Esophagus mucosa (tissue), 1 donor: ENCODE measurements at places on chromosomes 4 and X. TPM values are rescaled to one million over a fixed set of nuclear protein-coding genes. Genes with fewer than 3 reads are reported as not detected.
A peak's percentile ranks its signal among the peaks of the same experiment; 100 is the strongest.

GRCh38 chr4:26039639-26040359 is 125.8 kb downstream of the SMIM20 start:
- ATAC-seq = no peak

GRCh38 chrX:10395179-10395578 is 225.2 kb downstream of the MID1 start:
- ATAC-seq = no peak

DNA sequence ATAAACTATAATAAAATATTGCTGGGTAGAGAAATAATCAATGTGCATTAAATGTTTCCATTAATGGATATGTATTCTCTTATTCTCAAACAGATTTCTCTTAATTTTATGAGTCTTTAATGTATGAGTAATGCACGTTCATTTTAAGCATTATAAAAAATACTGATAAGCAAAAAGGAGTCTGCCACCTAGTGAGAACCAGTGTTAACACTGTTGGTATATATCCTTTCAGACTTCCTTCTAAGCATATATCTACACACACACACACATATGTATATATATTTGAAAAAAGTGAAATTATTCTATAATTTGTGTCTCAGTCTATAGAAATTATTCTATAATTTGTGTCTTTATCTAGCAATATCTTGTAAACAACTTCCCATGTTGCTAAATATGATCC is 49.9 kb upstream of the MTMR1 start:
- ATAC-seq = no peak

DNA sequence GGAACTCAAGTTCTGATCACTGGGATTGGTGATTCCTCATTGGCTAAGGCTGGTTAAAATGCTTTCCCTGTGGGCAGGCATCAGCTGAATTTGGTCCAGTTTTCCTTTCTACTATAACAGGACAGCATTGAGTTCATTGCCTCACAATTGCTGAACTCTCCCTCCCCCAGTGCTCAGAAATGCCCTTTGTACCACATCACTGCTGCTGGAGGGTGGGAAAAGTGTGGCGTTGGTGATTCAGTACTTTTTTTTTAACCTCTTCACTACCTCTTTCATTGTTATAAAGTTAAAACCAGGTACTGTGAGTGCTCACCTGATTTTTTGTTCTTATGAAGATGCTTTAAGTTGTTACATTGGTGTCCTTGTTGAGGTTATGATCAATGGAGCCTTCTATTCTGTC is 69.3 kb upstream of the IL2 start:
- no peak for ATAC-seq

DNA sequence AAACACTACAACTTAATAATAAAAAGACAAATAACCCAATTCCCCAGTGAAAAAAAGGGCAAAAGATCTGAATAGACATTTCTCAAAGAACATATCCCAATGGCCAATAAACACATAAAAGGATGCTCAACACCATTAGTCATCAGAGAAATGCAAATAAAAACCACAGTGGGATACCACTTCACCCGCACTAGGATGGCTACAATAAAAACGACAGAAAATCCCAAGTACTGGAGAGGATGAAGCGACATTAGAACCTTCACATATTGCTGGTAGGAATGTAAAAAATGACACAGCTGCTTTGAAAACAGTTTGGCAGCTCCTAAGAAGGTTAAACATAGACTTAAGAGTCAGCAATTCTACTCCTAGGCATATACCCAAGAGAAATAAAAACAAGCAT is 140.6 kb upstream of the ARX start:
- no peak for ATAC-seq

DNA sequence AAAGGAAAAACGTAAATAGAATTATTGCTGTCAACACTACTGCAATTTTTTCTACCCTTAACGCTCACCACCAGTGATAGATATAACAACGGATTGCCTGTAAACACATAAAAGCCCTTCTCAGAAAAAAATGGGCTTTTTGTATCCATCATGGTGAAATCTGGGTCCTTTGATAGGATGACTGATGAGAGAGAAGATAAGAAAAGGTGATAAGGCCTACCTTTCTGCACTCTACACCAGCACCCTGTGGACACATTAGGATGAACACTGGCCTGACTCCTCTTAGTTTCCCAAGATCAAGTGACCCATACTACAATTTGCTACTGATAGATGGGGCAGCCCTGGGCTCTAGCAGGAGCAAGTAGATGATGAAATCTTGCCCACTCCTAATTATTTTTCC is 112.3 kb upstream of the RAP2C start:
- no peak for ATAC-seq

DNA sequence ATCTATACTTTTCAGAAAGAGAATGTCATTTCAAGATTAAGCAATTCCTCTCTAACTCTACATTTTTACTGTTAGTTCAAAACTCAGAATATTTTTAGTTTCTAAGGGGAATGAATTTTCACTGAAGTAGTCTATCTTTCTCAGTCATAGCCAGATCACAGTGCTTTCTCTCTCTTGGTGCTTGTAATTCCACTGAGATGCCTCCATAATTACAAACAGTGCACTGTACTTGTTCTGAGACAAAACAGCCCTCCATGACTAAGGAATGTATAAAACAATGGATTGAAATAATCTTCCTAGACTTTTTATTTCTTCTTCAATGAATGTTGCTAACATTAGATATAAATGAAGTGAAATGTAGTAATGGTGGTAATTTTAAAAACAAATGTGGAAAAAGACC is 603.2 kb upstream of the FAM241A start:
- no peak for ATAC-seq

- peak; percentile 19 for ATAC-seq
These were observed 75.2 kb upstream of the PRKX start for GRCh38 chrX:3788494-3789233.

DNA sequence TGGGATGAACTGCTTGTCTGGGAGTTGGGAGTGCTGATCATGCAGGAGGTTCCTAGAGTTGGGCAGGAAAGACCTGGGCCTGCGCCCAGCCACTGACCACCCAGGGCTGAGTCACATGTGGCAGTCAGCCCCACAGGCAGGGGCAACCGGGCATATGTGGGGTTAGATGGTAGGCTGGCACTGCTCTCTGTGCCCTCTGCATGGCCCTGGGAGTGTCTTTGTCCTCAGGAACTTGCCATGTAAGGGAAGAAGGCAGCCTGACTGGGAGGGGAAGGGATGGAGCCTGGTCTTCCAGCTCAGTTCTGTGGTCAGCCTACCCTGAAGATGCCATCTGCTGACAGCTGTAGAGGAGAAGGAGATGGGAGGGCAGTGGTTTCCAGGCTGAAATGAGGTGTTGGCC is 70.2 kb upstream of the EFNB1 start:
- no peak for ATAC-seq

- ATAC-seq = no peak
These were observed 157.8 kb downstream of the ANTXR2 start for GRCh38 chr4:79915246-79915645.

GRCh38 chr4:105014234-105014633 is 132.4 kb upstream of the TET2 start:
- ATAC-seq = no peak

- no peak for ATAC-seq
These were observed 26.5 kb downstream of the RASSF6 start for GRCh38 chr4:73593631-73594241.

GRCh38 chr4:98663226-98664006 is 5.0 kb upstream of the TSPAN5 start:
- no peak for ATAC-seq

GRCh38 chr4:15400981-15401671 is 26.7 kb upstream of the C1QTNF7 start:
- ATAC-seq = peak; percentile 89

DNA sequence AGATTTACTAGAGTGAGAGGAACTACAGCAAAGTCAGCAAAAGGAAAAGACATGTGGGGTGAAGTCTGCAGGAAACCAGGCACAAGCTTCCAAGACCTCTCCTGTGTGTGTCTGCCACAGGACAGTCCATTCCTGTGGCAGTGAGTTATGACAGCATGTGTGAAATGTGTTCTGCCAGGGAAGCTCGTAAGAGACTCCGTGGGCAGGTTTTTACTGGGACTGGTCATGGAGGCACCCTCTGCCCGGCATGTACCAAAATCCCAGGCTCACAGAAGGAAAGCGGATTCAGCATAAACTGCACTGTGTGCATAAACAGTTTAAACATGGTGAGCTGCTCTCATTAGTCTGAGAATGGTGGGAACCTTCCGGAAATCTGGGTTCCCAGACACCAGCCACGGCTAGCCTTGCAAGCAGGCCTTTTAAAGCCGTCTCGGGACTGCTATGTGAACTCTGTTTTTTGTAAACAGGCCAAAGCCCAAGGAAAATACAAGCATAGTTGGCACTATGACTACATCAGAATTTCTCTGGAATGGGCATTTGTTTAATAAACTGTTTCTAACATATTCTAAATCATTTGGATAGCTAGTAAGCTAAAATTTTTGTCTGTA is 288.5 kb downstream of the TENM3 start:
- ATAC-seq = no peak

DNA sequence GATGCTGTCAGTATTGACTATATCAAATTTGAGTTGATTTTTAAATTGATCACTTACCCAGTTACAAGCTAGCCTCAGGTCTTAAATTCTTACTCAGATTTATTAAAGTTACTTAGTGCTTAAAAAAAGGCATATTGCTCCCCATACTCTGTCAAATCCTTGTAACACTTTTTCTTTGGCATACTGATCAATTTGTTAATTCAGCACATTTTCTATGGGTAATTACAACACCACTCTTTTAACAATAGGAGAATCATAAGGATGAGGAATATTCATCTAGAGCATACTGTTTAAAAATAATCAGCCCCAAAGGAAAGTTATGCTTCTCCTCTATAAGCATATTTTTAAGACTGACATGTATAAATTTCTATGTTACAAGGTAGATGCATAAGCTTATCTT is 482.5 kb downstream of the PABPC4L start:
- ATAC-seq = no peak

- no peak for ATAC-seq
These were observed 17.1 kb downstream of the GPR34 start for GRCh38 chrX:41705680-41706374.

GRCh38 chr4:155819066-155819465 is 47.0 kb downstream of the ASIC5 start:
- ATAC-seq = peak; percentile 67

DNA sequence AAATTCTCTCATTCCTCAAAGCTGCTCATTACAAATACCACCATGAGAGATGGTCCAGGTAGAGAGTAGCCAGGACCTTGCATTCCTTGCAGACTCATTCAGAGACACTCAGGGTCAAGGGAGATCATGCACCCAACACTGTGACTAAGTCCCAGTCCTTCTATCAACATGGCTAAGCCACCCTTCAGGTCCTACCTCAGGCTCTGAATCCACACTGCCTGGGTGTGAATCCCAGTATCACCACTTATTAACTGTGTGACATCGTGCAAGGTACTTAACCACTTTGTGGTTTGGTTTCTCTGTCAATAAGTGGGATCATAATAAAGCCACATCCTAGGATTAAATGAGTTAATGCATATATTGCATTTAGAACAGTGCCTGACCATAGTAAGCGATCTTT is 124.1 kb upstream of the NEIL3 start:
- no peak for ATAC-seq

GRCh38 chr4:37359261-37359660 is 114.7 kb downstream of the NWD2 start:
- ATAC-seq = no peak

DNA sequence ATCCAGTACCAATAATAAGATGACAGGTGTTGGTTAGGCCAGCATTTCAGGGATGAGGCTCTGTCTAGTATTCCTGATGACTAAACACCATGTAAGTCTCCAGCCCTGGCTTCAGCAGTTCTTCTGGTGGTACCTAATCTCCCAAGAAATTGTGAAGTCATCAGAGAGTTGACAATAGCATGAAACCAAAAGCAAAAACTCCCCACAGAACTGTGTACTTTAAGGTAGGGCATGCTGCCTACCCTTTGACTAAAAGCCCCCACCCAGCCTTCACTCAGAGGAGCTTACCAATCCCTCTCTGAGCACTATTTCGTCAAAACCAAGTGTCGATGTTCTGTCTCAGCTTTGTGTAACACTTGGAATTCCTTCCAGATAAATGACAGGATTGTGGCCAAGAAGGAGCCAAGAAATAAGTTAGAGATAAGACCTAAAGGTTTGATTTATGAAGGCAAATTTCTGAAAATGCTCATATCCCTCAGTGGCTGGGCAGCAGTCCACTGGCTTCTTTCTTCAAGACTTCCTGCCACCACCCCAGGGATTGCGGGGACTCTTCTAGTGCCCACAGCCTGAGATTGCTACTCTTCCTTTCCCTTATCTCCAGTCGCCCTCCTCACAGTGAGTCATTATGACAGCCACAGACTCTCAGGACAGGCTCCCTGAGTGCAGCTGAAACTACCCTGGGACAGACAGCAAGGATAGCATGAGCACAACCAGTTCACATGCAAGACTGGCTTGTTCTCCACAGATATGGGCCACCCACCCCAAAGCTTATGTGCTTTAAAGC is 67.3 kb upstream of the LHFPL1 start:
- no peak for ATAC-seq

GRCh38 chr4:91220315-91220714 is 1083.5 kb upstream of the GRID2 start:
- no peak for ATAC-seq

DNA sequence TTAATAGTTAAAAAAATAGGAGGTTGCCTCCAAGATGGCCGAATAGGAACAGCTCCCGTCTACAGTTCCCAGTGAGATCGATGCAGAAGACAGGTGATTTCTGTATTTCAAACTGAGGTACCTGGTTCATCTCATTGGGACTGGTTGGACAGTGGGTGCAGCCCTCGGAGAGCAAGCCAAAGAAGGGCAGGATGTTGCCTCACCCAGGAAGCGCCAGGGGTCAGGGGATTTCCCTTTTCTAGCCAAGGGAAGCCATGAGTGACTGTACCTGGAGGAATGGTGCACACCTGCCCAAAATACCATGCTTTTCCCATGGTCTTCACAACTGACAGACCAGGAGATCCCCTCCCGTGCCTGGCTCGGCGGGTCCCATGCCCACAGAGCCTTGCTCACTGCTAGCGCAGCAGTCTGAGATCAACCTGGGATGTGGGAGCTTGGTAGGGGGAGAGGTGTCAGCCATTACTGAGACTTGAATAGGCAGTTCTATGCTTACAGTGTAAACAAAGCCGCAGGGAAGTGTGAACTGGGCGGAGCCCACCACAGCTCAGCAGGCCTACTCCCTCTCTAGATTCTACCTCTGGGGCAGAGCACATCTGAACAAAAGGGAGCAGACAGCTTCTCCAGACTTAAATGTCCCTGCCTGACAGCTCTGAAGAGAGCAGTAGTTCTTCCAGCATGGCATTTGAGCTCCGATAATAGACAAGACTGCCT is 47.5 kb downstream of the PPA2 start:
- ATAC-seq = no peak

OCIAD1 gene
- total RNA-seq = 93.1 TPM

ZNF275 gene
- 1.6 TPM for total RNA-seq

NALF2 gene
- total RNA-seq = 0.60 TPM

CRMP1 gene
- 1.8 TPM for total RNA-seq

XG gene
- 14.2 TPM for total RNA-seq

SCRG1 gene
- 0.12 TPM for total RNA-seq

WFS1 gene
- total RNA-seq = 3.7 TPM

PRR32 gene
- total RNA-seq = not detected

RELL1 gene
- 18.7 TPM for total RNA-seq

TMSB15A gene
- not detected for total RNA-seq
